ENCODE measurements at places on chromosomes 16 and 17.

DNA sequence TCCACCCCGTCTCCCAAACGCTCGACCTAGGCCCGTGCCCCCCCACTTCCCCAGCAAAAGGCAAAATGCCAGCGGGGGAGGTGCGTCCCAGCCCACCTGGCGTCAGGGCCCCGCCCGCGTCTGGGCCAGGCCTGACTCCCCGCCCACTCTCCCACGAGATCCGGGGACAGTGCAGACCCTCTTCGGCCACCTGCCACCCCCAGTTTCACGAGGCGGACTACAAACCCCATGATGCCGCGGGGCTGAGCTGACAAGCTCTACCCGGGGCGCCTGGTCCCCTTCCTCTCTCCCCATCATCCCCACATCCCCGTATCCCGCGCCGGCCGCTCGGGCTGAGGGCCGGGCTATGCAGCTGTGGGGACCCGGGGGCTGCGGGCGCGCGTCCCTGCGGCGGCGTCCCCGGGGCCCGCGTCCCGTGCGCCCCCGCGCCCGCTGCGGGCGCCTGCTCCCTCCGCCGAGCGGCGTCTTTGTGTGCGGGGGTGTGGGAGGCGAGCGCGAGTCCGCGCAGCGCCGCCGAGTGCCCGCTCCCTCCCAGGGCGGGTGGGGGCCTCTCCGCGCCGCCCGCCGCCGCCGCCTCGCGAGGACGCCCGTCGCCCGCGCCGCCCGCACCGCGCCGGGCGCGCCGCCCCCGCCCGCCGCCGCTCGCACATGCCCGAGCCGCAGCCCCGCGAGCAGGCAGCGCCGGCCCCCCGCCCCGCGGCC is at the start of gene ANKRD13B:
Gene ANKRD13B (plus strand): TSS at position 283 of the 702 bp plus-strand sequence. CDS start 490 bp downstream, outside the sequence.
- peak; percentile 61 for DNase-seq

DNA sequence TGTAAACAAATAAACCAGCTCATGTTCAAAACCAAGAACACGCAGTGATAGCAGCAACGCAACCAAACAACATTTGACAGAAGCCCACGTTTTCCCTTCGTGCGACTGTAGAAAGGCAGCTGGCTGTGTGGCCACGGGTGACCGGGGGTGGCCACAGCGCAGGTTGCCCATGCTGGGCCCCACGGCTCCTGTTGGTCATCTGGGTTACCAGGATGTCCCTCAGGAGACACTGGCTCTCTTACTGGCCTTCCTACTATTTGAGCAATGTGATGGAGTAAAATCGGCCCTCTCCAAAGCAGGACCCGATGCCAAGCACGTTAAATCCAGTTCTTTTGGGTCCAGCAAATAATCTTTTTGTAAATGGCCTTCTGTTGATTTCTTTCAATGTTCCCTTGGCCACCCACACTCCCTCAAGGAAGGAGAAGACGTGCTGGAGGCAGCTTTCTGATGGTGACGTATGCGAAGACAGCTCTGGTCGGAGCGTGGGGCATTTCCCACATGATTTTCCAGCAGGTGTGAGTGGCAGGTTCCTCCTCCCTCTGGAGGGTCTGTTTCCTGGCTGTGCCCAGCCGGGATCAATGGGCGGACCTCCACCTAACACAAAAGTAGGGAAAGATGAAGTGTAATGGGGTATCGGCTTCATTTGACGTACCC is 143.1 kb upstream of the CHMP6 start:
- DNase-seq, result no peak

- DNase-seq, result no peak
These were observed 29.3 kb upstream of the TNFRSF13B start for GRCh38 chr17:17001076-17001777.

GRCh38 chr17:21679256-21680146 is 12.8 kb upstream of the KCNJ18 start:
- DNase-seq, result no peak

- DNase-seq, result no peak
These were observed 624.6 kb upstream of the EEF2KMT start for GRCh38 chr16:5722116-5722619.

- no peak for DNase-seq
These were observed 309.5 kb upstream of the PMFBP1 start for GRCh38 chr16:72481419-72481818.

GRCh38 chr17:52064791-52065211 is 93.7 kb downstream of the CA10 start:
- DNase-seq, result no peak
